MCF 10A (cell line): ENCODE measurements at places on chromosomes 3 and 15. TPM values are rescaled to one million over a fixed set of nuclear protein-coding genes. Genes with fewer than 3 reads are reported as not detected.

DNA sequence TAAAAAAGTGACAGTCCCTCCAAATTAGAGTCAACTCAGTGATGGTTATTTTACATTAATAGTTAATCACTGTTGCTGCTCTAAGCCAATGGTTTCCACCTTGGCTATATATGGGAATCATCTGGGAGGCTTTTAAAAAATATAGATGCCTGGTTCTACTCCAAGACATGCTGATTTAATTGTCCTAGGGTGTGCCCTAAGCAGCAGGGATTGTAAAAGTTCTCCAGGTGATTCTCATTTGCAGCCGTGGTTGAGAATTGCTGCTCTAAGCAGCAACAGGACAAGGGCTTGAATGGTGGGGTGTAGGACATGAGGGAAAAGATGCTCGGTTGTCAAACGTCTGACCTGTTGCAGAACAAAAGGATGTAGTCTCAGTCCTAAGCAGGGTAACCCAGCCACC is 405.1 kb upstream of the MCTP2 start:
- no peak for DNase-seq

DNA sequence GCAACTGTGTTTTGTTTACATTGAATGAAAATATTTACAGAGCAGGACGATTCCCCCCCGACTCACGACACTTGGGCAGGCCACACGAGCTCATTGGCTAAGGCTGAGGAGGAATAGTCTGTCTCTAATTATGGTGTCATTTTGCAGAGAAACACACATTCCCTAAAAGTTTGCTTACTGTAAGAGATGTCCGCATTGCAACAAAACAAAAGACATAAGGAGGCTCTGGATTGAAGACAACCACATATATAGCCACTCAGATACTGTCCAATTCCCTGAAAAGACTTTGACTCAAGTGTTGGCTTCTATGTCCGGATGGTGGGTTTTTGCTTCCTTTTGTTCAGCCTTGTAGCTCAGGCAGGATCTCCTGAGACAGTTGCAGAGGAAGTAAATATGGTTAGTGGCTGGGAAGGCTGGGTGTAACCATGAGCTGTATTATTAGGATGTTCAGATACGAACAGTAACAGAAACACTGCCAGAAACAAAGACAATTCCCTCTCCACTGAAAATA is 170.4 kb downstream of the KLHL25 start:
- DNase-seq, result no peak

- no peak for DNase-seq
Measured at GRCh38 chr3:13424141-13424844, 4.2 kb upstream of the NUP210 start.

DNA sequence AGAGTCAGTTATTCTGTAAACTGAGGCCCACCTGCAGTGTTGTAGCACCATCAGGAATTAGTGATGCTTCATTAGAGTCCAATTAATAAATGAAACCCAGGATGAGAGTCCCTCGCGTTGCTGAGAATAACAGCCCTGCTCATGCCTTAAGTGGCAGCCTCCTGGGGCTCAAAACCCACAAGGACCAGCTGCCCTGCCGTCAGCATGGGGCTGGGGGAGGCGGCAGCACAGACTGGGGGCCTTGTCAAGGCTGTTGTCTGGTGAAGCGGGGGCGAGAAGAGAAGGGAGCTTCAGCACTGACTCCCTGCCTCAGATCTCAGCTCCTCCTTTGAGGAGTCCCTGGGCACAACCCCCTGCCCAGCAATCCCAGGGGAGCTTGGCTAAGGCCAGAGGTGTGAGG is 21.0 kb downstream of the CCDC33 start:
- no peak for DNase-seq

GRCh38 chr3:170560717-170561382 is 25.0 kb downstream of the SLC7A14 start:
- no peak for DNase-seq

Gene CHAC1
- total RNA-seq, result 35.5 and 49.4 TPM in 2 replicates

Gene DIPK2A
- total RNA-seq, result 5.8 and 7.5 TPM in 2 replicates
